Activated CD8-positive, alpha-beta memory T cell treated with anti-CD3 and anti-CD28 coated beads for 1 hour (primary cell): ENCODE measurements at places on chromosomes 2 and 18.

DNA sequence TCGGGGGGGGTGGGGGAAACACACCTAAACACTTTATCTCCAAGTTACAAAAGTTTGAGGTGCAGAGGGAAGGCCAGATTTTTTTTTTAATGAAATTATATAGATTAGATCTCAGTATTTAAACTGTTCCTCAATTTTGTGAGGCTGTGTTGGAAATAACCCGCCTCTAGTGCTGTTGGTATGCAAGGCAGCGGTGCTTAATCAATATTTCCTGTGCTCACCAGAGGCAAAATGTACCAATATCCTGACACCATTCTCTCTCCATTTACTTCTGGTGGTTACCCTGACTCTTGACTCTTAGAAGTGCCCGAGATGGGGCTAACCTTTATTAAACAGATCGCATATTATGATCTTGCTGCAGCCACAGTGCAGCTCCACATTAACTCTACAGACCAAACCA is 54.8 kb upstream of the EML6 start:
- DNase-seq = no peak

DNA sequence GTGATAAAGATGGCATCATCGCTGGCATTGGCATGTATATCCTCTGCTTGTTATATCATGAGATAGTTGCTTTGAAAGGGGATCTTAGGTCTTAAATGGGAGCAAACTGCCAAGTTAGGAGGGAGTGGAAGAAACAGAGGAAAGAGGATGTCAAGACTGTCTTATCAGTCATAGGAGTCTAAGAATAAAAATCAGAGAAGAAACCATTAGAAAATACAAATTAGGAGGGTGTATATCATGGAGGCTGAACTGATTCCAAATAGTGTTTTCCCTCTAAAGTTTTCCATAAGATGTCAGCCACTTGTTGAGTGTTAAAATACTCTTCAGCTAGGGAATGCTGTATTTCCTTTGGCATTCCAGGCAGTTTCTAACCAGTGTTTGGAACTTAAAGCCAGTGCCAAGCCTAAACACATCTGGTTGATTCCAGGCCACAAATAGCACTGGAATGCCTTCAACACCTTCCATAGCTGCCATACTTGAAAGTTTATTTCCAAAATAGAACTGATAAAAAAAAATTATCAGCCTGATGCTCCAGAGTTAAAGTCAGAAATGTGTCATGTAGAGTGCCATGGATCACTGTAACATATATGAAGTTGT is 129.4 kb downstream of the ZEB2 start:
- no peak for DNase-seq

GRCh38 chr18:28177828-28178635 is 1.1 kb upstream of the CDH2 start:
- no peak for DNase-seq

DNA sequence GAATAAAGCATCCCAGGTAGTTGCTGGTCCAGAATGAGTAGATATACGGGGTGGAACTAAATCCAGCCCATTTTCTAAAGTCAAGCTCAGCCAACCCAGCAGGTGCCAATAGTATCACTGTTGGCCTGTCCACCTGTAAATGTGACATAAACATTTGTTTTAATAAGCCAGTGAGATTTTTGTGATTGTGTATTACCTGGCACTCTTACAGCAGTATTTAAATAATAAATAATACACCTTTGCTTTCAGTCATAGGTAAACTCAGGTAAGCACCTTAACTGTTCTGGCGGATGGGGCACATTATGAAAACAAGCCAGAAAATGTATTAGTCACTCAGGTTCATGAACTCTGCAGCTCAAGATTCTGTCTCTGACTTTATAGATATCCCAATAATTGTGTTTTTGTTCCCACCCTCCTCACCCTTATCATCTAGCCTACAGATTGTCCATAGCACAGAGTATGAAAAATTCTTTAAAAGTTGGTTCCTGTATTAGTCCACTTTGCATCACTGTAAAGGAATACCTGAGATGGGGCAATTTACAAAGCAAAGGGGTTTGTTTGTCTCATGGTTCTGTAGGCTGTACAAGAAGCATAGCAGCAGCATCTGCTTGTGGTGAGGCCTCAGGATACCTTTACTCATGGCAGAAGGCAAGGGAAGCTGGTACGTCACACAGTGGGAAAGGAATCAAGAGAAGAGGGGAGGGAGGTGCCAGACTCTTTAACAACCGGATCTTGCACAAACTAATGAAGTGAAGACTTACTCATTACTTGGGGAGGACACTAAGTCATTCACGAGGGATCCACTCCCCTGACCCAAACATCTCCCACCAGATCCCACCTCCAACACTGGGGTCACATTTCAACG is 73.0 kb upstream of the CYRIA start:
- DNase-seq = no peak

- DNase-seq = no peak
Measured at GRCh38 chr2:234249873-234250272, 199.4 kb downstream of the SPP2 start.

- DNase-seq = no peak
Measured at GRCh38 chr2:137886083-137886831, 78.0 kb upstream of the HNMT start.

GRCh38 chr18:47247416-47248114 is 3.9 kb downstream of the SKOR2 start:
- no peak for DNase-seq

DNA sequence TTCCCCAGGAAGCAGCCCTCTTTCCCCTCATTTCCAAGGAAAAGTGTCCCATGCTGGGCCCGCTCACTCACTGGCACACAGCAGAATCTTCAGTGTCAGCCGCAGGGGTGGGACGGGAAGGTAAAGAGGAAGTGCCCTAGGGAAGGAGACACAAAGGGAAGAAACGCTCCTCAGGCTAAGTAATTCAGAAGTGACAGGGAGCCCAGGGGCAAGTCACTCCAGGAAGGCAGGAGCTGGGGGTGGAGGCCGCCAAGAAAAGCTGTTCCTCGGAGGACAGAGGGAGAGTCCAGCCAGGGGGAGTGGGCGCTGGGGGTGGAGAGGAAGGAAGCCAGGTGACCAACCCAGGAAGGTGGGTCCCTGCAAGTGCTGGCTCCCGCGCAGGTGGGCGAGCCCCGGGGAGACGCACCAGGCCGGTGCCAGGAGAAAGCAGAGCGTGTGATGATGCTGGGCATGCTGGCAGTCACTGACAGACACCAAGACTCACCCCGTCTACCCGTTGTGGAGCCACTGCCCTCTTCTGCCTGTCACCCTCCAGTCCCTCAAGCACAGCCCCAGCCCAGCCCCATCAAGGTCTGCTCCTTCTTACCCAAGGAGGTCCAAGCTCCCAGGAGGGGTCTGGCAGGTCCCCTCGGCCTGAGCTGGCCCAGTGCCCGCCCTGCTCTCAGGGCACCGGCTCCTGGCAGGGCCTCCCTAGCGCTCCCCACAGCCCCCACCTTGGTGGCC is 21.7 kb downstream of the HDAC4 start:
- DNase-seq = no peak

GRCh38 chr2:178331474-178332432 is 119.2 kb downstream of the PRKRA start:
- DNase-seq = no peak

DNA sequence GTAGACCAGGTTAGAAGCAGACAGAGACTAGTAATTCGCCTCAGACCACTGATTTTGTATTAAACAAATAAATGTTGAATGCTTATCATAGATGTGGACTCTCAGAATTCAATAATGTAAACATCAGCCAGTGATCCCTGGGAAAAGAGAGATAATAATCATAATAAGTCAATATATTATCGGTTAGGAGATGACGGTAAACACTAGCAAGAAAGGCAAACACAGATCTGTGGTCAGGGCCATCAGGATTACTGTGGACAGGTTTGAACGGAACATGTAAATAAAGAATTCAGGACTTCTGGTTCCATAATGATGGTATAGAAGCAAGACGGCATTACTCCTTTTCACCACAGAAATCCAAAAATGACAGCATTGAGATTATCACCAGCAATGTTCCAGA is 861.6 kb downstream of the CBLN2 start:
- no peak for DNase-seq

DNA sequence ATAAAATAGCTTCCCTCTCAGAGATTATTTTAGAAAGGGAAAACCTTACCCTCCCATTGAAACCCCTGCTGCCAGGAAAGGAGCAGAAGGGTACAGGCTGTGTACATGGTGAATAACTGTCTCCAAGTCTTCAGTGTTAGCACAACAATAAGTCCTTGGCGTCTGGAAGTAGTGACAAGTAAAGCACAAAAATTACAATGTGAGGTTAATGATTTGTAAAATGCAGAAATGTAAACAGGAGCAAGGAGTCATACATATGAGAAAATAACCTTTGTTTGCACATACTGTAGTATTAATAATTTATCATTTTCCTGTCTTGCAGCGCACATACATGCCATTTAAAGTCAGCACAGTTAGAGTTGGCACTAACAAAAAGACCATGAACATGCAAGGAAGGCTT is 40.5 kb downstream of the ABHD3 start:
- no peak for DNase-seq

DNA sequence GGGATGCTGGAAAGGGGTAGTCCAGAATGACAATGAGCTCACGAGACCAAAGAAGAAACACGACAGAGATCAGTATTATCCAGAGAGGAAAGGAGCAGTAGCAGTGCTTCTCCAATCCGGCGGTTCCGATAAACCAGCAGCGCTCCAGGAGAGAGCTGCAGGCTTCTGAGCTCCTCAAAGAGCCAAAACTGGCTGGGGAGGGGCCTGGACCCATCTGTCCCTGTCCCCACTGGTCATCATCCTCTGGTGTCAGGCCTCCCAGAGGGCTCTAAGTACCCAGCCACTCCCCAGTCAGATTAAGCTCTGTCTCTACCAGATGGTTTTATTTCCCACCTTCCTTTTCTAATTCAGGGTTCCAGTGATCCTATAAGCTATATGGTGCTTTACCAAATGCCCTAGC is 23.2 kb downstream of the DNAJC27 start:
- no peak for DNase-seq

DNA sequence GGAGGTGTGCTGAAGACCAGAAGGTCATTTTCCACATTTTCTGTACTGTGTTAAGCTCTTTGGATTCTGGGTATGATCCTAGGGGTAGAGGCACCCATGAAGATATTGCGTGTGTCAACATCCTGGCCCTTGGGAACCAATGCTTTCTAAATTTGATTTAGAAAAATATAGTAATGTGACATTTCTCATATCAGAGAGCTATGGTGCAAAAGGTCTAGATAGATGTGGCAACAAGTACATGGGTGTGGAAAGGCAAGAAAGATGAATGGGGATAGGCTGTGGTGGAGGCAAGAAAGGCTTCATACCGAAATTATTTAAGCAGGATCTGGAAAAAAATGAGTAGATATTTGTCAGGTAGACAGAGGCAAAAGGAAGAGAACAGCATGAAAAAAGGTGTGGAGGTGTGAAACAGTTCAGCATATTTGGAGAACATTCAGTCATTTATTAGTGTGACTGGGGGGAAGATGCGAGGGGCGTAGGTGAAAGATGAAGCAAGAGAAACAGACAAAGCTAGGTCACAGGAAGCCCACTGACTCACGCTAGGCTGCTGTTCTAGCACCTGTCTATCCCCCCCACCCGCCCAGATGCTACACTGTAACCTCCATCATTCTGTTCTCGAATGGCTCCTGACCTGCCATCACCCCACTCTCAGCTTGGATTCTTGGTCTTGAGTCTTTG is 11.7 kb downstream of the DOK1 start:
- no peak for DNase-seq

GRCh38 chr18:48955830-48956261 is 5.1 kb upstream of the SMAD7 start:
- DNase-seq = no peak

DNA sequence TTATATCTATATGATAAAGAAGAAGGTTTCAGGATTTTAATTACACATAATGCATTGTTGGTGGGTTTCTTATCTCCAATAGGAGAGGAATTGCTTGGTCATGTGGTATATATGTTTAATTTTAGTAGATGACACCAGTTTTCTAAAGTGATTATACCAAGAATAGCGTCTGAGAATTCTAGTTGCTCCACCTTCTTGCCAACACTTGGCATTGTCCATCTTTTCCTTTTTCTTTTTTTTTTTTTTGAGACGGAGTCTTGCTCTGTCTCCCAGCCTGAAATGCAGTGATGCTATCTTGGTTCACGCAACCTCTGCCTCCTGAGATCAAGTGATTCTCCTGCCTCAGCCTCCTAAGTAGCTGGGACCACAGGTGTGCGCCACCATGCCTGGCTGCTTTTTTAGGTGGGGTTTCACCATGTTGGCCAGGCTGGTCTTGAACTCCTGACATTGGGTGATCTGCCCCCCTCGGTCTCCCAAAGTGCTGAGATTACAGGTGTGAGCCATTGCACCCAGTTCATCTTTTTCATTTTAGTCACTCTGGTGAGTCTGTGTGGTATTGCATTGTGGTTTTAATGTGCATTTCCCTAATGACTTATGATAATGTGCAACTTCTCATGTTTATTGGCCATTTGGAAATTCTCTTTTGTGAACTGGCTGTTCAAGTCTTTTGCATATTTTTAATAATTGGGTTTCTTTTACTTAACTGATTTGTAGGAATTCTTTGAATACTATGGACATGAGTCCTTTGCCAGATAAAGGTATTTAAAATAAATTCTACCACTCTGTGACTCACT is 37.3 kb upstream of the ZNF512 start:
- DNase-seq = no peak

GRCh38 chr18:59114160-59114559 is 25.5 kb upstream of the SEC11C start:
- DNase-seq = no peak

DNA sequence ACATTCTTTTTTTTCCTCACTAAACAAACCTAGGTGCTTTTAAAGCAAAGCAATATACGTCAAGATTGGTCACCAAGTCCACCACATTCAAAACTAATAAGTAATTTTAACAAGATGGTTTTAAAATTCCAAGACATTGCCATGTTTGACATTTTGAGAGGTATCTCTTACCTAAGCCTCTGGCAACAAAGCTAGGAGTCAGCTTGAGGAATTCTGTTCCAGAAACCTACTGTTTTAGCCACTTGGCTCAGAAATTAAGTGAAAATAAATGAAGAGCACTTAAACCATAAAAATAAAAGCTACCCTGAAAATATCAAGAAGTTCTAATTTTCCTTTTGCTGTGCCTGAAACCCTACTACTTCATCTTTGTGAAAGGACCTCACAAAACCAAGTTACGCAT is 30.0 kb upstream of the CHMP3 start:
- no peak for DNase-seq

DNA sequence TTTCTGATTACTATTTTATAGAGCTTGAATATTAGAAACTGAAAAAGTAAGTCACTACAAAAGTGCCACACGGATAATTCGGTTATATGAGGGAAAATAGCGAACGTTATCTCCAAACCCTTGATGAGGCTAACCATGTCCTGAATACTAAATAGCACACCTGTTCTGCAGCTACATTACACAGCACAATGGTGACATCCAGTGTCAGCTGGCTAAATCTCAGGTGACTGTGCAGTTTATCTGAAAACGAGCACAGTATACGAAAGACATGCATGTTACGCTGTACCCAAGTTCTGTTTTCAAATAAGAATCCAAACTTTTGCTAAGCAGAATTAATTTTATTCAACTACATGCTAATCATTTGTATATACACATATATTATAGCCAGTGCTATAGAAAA is 9.0 kb downstream of the CCDC68 start:
- no peak for DNase-seq
